ENCODE measurements at places on chromosomes 1 and 21. TPM values are rescaled to one million over a fixed set of nuclear protein-coding genes. Genes with fewer than 3 reads are reported as not detected.

The FCGR3B gene
- 19.2 TPM for total RNA-seq

The LIN28A gene
- total RNA-seq, result not detected

The SYTL1 gene
- total RNA-seq, result 3.6 TPM

The S100A7A gene
- total RNA-seq, result not detected

The CA6 gene
- not detected for total RNA-seq

The SYT2 gene
- 11.1 TPM for total RNA-seq

The PPIAL4G gene
- total RNA-seq, result 0.20 TPM

DNA sequence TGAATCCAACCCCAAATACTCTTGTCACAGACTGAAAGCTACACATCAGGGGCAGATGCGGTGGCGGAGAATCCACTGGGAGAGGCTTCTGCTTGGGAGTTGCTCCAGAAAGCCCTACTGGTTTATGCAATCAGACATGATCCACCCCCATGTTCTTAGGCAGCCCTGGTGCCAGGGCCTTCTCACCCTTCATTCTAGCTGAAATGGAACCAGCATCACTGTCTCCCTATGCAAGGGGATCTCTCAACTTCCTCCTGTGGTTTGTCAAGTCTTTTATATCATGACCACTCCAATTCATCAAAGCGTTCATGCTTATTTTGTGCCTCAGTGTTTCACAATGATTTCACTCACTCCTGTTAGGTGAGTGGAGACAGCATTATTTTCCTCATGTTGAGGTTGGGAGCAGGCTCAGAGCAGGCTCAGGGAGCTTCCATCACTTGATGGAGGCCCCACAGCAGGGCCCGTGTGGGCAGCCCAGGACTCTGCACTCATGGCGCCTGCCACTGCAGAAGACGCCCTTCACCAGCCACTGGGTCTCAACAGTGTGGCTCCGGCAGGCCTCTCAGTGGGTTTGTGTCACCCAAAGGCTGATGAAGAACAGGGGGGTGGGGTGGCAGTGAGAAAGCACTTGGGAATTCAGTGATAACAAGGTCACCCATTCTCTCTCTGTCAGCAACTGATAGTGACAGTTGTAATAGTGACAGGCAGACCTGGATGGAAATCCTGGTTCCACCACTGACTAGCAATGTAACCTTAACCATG, 67.1 kb downstream of the CD58 start:
- H3K27me3 ChIP-seq, result no peaks in the 10 kb centered on the region
- no peaks in the 10 kb centered on the region for H3K4me1 ChIP-seq
- no peak overlapping the region for H3K27ac ChIP-seq
- DNase-seq, result no peak
- H3K36me3 ChIP-seq, result no peaks in the 10 kb centered on the region

DNA sequence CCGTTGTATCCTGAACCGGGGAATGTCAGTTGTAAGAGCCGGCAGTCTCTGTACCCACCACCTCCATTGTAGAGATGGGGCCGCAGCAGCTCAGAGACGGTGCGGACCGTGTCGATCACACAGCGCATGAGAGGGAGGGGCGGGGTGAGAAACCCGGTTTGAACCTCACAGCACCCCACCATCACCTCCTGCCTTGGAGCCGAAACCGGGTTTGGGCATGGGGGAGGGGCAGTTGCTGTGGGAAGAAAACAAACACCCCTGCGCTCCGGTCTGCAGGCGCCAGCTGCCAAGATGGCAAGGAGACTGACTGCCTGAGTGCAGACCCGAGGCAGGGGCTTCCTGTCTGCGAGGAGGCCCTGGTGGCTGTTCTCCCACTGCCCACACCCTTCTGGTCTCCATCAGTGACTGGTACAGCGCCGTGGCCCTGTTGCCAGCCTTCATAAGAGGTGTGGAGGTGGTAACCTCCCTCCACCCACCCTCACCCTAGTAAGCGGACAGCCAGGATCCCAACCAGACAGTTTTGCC, 69.2 kb upstream of the SSBP3 start:
- H3K27me3 ChIP-seq, result peaks cover 5% of the 10 kb centered on the region
- H3K4me3 ChIP-seq, result no peak overlapping the region
- peaks cover 31% of the 10 kb centered on the region for H3K4me1 ChIP-seq
- peak overlapping the region; percentile 54 for H3K27ac ChIP-seq
- DNase-seq, result no peak

GRCh38 chr1:161198194-161198896, 509 bp downstream of the ADAMTS4 start:
- peak; percentile 59 for DNase-seq
- peak overlapping the region; percentile 37 for H3K4me3 ChIP-seq
- H3K27ac ChIP-seq, result peak overlapping the region; percentile 99
- peaks cover 76% of the 10 kb centered on the region for H3K4me1 ChIP-seq
- peaks cover 8% of the 10 kb centered on the region for H3K36me3 ChIP-seq
- no peaks in the 10 kb centered on the region for H3K27me3 ChIP-seq

- peaks cover 6% of the 10 kb centered on the region for H3K4me1 ChIP-seq
- no peaks in the 10 kb centered on the region for H3K27me3 ChIP-seq
- no peak overlapping the region for H3K27ac ChIP-seq
- DNase-seq, result no peak
These were observed 3.2 kb downstream of the MECR start for GRCh38 chr1:29227511-29227910.

DNA sequence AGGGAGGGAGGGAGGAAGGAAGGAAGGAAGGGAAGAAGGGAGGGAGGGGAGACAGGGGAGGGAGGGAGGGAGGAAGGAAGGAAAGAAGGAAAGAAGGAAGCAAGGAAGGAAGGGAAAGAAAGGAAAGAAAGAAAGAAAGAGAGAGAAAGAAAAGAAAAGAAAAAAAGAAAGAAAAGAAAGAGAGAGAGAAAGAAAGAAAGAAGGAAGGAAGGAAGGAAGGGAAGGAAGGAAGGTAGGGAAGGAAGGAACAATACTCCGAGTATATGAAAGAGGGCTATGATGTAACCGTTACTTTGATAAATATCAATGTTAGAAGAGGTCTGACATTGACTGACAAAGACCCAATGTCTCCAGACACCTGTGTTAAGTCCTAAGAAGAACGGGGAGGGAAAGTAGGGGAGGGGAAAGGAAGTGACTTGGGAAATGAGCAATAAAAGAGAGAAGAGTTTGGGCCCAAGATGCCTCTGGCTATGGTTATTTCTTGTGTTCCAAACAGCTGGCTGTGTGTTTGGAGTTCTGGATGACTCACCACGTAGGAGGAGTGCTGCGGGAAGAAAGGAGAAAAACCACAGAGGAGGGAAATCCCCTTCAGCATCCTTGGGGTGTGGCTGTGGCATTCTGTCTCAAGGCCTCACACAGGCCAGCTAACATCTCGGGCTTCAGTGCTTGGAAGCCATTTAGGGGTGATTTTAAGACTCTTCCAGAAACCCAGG, 37.0 kb upstream of the RXRG start:
- no peaks in the 10 kb centered on the region for H3K36me3 ChIP-seq
- H3K27ac ChIP-seq, result no peak overlapping the region
- no peaks in the 10 kb centered on the region for H3K4me1 ChIP-seq
- no peak for DNase-seq

GRCh38 chr21:34904526-34905217, 144.4 kb downstream of the RUNX1 start:
- H3K36me3 ChIP-seq, result no peaks in the 10 kb centered on the region
- H3K27me3 ChIP-seq, result peaks cover 3% of the 10 kb centered on the region
- H3K27ac ChIP-seq, result no peak overlapping the region
- peaks cover under 1% of the 10 kb centered on the region for H3K4me1 ChIP-seq
- no peak overlapping the region for H3K4me3 ChIP-seq
- no peak for DNase-seq

DNA sequence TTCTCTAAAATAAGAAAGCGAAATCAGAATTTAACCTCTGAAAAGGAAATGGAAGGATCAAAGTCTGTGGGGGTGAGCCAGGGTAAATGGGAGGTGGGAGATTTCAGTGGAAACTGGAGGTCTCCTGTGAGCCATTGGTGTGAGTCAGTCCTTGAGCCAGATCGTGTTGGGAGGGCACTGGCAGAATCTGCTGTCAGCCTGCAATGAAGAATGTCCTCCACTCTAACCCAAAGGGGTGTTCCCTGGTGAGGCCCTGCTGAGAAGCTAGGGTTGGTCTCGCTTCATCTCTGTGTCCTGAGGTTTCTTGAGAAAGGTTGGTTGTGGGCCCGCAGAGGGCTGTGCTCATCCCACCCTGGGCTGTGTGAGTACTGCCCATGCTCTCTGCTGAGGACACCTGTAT, 2.4 kb downstream of the QSOX1 start:
- no peak for DNase-seq
- H3K4me1 ChIP-seq, result peaks cover 12% of the 10 kb centered on the region
- H3K27ac ChIP-seq, result no peak overlapping the region
- H3K4me3 ChIP-seq, result no peak overlapping the region
- no peaks in the 10 kb centered on the region for H3K36me3 ChIP-seq
- H3K27me3 ChIP-seq, result peaks cover under 1% of the 10 kb centered on the region

DNA sequence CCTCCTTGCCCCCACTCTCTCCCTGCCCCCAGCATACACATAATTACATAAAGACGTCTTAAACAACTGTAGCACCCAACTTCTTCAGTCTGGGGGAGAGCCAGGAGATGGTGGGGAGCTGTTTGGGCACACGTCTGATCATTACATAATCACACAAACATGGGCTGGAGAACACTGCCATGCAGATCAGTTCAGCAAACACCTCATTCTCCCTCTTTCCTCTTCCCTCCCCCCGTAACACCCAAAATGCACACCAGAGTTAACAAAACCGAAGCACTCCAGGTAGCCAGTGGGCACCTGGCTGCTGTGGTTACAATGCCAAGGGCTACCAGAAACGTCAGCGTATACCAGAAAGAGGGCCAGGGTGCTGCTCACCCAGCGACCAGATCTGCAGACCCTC, 1.6 kb downstream of the HIVEP3 start:
- no peak for DNase-seq
- H3K27ac ChIP-seq, result no peak overlapping the region
- peak overlapping the region; percentile 40 for H3K4me3 ChIP-seq
- peaks cover 33% of the 10 kb centered on the region for H3K4me1 ChIP-seq
- no peaks in the 10 kb centered on the region for H3K36me3 ChIP-seq
- H3K27me3 ChIP-seq, result peaks cover 2% of the 10 kb centered on the region

DNA sequence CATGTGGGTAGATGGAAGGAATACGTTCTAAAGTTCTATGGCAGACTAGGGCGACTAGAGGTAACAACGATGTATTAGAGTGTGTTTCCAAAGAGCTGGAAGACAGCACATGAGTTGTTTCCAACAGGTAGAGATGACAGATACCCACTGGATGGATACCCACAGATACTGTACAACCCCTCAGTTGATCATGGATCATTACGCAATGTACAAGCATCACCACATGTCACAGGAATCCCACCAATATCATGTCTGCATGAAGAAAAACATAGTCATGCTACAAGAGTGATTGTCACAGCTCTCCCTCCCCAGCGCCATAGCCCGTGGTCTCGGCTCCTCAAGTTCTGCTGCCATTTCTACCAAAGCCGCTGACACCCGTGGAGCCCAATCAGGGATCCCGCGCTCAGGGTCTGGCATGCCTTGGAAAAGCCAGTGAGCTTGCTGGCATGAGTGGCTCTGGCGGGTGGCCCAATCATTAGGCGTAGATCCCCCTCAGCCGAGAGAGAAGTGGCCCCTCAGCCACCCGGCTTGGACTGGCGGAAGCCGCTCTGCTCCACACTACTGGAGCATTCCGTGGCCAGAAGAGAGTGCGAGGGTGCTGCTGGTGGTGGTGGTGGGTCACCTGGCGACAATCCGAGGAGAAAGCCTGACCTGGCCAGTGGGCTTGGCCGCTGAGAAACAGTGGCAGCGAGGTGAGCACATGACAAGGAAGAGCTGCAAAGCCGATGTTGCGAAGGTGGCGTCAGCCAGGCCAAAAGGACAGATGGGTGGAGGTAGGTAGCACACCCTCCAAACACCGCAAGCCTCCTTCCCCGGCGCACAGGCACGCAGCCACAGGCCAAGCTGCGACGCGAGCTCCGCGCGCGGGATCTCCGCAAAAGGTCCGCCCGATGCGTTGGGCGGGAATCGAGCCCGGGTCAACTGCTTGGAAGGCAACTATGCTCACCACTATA, 65.7 kb upstream of the FCGR2A start:
- no peak overlapping the region for H3K27ac ChIP-seq
- peak overlapping the region; percentile 35 for H3K4me3 ChIP-seq
- H3K27me3 ChIP-seq, result peaks cover 23% of the 10 kb centered on the region
- H3K4me1 ChIP-seq, result peaks cover 12% of the 10 kb centered on the region

DNA sequence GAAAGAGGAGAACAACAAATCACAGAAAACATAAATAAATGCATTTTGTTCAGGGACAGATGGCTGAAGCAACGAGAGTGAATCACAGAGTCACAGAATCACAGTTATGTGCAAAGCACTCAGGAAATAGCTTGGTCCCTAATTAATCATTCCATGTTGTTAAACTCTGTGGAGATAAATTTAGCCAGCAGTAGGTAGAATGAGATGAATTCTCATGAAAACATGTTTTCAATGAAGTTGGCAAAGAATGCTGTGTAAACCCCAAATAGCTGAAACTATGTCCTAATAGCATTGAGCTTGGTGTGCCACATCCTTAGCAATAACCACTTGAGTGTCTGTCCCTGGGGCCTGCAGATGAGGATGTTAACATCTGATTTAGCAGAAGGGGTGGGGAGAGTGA, 20.4 kb downstream of the LEPR start:
- no peaks in the 10 kb centered on the region for H3K27me3 ChIP-seq
- DNase-seq, result no peak
- H3K4me1 ChIP-seq, result no peaks in the 10 kb centered on the region
- no peak overlapping the region for H3K27ac ChIP-seq
- no peaks in the 10 kb centered on the region for H3K36me3 ChIP-seq
- no peak overlapping the region for H3K4me3 ChIP-seq

GRCh38 chr1:229365569-229365968, 22.7 kb upstream of the CCSAP start:
- no peak overlapping the region for H3K27ac ChIP-seq
- no peaks in the 10 kb centered on the region for H3K4me1 ChIP-seq
- no peaks in the 10 kb centered on the region for H3K27me3 ChIP-seq
- DNase-seq, result no peak
- H3K4me3 ChIP-seq, result no peak overlapping the region

GRCh38 chr1:161954050-161954449, 69.6 kb downstream of the OLFML2B start:
- no peaks in the 10 kb centered on the region for H3K27me3 ChIP-seq
- H3K27ac ChIP-seq, result no peak overlapping the region
- peaks cover under 1% of the 10 kb centered on the region for H3K36me3 ChIP-seq
- H3K4me3 ChIP-seq, result no peak overlapping the region
- no peaks in the 10 kb centered on the region for H3K4me1 ChIP-seq

GRCh38 chr1:245677461-245678240, 522.9 kb downstream of the KIF26B start:
- DNase-seq, result no peak
- peaks cover 3% of the 10 kb centered on the region for H3K36me3 ChIP-seq
- no peaks in the 10 kb centered on the region for H3K27me3 ChIP-seq
